ENCODE measurements at places on chromosomes 4 and X.

DNA sequence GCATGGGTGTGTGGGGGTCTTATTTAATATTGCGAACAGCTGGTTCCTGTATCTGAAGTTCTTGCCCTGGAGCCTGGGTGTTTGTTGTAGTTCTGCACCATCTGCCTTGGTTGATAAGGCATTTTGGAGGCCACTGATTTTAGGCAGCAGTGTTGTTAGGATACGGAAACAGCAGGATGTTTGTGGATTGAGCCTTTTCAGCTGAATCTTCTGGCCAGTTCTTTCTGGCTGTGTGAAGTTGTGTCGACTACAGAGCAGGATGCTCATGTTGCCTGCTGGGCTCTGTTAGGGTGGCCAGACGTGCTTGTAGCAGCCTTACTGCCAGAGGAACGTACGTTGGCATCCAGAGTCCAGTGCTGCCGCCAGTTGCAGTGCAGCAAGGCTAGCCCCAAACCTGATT, 134.2 kb downstream of the PTTG2 start:
- DNase-seq, result no peak

- DNase-seq, result no peak
Measured at GRCh38 chrX:24242649-24243175, 71.2 kb downstream of the SUPT20HL2 start.

DNA sequence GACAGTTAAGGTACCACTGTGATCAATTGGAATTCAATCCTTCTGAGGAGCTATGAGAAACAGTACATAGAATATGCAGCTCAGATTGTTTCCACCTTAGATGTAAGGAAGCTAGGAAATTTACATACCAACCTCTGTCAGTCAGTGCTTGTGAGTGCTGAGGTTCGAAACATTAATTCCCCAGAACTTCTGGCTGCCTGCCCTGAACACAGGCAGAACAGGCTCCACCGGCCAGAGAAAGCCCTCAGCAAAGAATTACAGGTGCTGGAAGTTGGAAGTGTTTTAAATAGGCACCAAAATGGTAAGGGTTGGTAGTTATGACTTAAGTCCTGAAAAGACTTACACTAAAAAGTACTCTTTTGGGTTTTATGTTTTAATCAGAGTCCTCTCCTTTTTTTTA, 651.8 kb downstream of the C4orf33 start:
- no peak for DNase-seq

- no peak for DNase-seq
Measured at GRCh38 chr4:44221407-44221806, 227.2 kb downstream of the KCTD8 start.
